NCI-H187 (cell line): ENCODE measurements at places on chromosomes 6 and 20.

GRCh38 chr6:142937986-142938385, 7.0 kb downstream of the HIVEP2 start:
- DNase-seq: no peak

DNA sequence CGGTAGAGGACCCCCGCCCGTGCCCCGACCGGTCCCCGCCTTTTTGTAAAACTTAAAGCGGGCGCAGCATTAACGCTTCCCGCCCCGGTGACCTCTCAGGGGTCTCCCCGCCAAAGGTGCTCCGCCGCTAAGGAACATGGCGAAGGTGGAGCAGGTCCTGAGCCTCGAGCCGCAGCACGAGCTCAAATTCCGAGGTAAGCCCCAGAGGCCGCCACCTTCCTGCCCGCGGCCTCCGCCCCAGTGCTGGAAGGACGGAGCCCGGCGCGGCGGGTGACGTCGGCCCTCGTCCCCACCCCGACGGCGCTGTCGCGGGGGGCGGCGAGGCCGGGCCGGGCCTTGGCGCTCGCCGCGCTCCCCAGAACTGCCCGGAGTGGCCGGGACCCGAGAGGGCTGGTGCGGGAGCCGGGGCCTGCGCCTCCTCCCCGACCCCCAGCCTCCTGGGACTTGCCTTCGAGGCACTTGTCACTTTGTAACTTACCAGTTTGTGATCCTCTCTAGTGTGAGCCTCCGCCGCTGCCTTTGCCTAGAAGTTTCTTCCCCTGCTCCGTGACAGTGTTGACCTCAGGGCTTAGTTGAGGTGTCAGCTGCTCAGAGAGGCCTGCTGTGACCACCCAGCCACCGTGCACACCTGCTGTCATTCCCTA, 417 bp downstream of the VAPB start:
- DNase-seq: no peak

- DNase-seq: no peak
These were observed 10.2 kb upstream of the CPNE1 start for GRCh38 chr20:35674921-35675320.

DNA sequence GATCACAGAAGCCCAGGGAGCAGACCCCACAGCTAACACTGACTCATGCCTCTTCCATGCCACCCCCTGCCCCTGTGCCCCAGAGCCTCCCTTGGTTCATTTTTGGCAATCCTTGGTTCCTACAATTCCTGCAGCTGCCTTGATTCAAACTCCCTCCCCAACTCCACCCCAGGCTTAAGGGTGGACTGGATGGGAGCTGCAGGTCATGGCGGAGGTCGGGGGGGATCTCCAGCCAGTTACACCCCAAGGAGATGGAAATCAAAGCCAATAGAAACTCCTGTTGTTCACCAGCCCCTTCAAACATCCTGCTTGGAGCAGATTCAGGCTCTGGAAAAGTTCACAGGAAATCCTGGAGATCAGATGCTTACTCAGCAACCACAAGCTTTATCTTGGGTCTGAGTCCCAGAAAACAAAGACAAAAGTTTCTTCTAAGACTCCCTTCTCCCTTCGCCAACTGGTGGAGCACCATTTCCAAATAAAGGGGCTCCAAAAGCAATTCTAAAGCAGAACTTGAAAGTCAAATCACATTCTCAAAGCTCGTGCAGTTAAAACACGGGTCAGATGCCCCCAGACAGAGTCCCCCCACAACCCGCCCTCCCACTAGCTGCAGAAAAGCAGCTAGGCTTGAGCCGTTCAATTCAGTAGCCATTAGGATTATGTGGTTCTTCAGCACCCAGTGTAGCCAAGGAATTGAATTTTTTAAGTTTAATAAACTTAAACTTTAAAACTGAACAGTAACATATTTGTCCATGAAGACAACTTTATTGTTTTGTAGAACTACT, 149.5 kb downstream of the ANKRD60 start:
- DNase-seq: no peak

DNA sequence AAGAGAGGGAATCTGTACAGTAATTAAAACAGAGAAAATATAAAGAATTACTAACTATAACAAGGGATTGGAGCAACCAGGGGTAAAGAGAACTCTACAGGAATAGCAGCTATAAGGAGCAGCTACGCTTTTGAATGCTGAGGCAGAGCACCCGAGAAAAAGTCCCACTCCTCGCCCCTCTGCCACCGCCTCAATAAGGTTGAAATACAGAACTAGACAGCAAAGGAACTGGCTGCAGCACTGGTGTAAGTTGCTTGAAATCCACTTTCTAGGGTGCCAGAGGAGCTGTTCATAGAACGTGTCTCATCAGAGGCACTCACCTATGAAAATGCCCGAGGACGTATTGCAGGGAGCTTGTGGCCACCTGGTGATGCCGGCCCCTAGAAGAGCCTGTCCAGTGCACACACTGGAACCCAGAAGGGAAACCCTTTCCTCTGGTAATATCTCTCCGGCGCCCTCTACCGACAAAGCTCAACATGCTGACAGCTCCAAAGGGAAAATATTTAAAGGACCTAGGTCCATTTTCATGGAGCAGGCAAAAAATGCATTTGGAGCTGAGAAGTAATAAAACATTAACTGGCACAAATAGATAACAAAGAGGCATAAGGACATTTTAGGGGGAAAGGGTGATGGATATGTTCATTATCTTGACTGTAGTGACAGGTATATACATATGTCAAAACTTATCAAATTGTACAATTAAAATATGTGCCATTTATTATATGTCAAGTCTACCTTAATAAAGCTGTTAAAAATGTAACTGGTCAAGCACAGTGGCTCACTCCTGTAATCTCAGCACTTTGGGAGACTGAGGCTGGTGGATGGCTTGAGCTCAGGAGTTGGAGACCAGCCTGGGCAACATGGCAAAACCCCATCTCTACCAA, 137.4 kb upstream of the HDAC2 start:
- DNase-seq: peak; percentile 16

- no peak for DNase-seq
These were observed 22.8 kb downstream of the ECT2L start for GRCh38 chr6:138818496-138819194.

GRCh38 chr6:166996406-166996805, 2.8 kb upstream of the CEP43 start:
- no peak for DNase-seq

- peak; percentile 40 for DNase-seq
These were observed 257.4 kb downstream of the PLCB1 start for GRCh38 chr20:8389381-8390036.
